ENCODE measurements at places on chromosomes 2 and 18. TPM values are rescaled to one million over a fixed set of nuclear protein-coding genes. Genes with fewer than 3 reads are reported as not detected.

Gene LRP1B
- 1.6 TPM for total RNA-seq

Gene ASB1
- 21.2 TPM for total RNA-seq

Gene MROH2A
- total RNA-seq: not detected

Gene ALPG
- not detected for total RNA-seq

Gene CRYGD
- not detected for total RNA-seq

Gene ANKRD30B
- 1.9 TPM for total RNA-seq

Gene TTC31
- 8.6 TPM for total RNA-seq
